Bone marrow (tissue), 2 donors: ENCODE measurements at places on chromosomes 3 and 15.

DNA sequence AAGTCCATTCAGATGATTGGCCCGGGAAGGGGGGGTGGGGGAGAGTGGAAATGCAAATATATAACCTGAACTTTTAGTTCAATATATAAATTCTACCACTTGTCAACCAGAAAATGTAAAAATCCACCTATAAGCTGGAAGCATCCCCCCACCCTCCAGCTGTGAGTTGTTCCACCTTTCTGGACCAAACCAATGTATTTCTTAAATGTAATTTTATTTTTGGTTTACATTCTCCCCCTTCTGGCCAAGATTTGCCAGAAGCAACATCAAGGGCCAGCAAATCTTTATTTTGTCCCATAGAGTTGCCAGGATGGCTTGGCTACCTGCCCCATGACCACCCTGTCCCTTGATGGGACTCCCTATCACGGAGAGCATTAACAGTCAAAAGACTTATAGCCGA, 545.7 kb downstream of the TBL1XR1 start:
- DNase-seq = no peak

- no peak for DNase-seq
Measured at GRCh38 chr15:67509918-67510317, 11.0 kb upstream of the C15orf61 start.

- no peak for DNase-seq
Measured at GRCh38 chr3:40470701-40471100, 6.2 kb upstream of the ZNF619 start.

- DNase-seq = no peak
Measured at GRCh38 chr3:101530686-101531047, 17.7 kb upstream of the SENP7 start.

DNA sequence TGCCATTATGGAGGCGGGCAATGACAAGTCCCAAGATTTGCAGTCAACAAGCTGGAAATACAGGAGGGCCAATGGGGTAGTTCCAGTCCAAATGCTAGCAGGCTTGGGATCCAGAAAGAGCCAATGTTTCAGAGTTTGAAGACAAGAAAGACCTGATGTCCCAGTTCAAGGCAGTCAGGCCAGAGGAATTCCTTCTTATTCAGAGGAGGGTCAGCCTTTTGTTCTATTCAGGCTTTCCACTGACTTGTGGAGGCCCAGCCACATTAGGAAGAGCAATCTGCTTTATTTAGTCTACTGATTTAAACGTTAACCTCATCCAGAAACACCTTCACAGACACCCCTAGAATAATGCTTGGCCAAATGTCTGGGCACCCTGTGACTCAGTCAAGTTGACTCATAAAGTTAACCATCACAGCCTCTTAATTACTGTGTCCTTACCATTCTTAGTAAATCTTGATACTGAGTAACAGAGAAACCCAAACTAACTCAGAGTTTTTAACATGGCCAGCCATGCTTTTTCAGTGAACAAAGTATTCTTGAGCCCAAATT, 50.9 kb upstream of the NPHP3 start:
- DNase-seq = no peak

- no peak for DNase-seq
Measured at GRCh38 chr3:33645060-33645647, 72.9 kb downstream of the CLASP2 start.

GRCh38 chr3:188365988-188366698, 212.2 kb downstream of the LPP start:
- no peak for DNase-seq

DNA sequence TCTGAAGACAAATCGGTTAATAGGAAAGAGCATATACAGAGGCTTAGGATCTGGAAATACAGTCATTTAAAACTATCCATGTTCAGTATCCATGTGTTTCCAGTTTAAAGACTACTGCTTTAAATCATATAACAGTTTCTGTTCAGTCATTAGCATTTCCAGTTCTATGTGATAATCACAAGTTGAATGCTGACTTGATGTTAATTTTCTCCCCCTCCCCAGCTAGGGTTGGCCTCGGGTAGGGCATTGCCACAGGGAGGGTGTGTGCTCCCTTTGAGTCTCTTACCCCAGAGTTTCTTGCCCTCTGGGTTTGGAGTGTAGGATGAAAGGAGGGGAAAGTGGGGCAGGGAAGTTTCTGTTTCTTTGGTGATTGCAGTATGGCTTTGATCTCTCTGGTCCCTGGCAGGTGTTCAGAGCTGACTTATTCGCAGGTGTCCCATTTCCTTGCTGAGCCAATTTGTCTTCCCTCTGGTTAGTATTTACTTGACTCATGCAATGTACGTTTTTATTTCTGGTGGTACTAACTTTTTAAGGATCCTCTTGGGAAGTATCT, 86.3 kb downstream of the SH3GL3 start:
- no peak for DNase-seq

DNA sequence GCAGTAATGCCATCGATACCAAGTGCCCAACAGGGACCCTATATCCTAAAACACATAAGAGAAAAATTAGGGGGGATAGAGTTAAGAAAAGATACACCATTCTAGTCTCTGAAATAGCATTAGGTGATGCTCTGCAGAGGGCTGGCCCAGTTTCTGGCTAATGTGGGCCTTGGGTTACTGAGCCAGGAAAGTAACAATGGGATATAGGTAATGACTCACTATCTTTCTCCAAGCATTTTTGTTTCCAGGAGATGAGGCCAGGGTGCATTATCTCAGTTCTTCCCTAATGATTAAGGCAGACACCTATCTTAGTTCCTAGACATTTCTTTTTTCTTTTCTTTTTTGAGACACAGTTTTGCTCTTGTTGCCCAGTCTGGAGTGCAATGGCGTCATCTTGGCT, 50.0 kb downstream of the PRKAR2A start:
- no peak for DNase-seq

DNA sequence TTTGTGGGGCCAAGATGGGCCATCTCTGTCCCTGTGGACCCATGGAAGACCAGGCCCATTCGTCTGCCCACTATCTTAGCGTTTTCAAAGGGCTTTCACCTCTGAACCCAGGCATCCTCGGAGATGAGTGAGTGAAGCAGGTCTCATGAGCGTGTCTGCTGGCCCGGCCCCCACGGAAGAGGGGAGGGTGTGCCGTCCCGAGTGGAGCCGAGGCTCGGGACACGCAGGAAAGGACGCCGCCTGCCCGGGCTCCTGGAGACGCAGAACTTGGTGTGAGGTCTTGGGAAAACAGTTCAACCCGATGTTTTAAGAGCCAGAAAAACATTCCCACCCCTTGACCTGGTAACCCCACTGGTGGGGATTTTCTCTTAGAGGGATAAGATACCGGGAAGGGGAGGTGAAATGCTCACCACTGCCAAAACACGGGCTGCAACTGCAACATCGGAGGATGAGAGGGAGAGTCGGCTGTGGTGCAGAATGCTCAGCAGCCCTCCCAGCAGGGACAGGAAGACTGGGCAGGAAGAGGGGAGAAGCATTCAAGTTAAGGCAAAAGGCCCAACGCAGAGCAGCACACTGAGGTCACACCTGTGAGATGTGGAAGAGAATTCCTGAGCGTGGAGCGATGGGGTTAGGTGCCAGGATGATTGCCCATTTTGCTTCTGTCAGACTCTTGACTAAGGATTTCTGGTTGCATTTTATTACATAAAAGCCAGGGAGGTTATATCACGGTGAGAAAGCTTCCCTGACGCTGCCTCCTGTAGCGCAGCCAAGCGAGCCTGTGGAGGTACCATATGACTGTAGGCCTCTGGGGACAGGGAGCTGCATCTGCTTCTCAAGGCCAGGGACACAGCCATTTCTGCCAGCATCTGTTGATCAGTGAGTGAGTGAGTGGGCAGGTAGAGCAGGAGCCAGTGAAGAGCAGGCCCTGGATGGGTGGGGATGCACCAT, 14.1 kb upstream of the STAB1 start:
- no peak for DNase-seq

- no peak for DNase-seq
Measured at GRCh38 chr15:59143281-59143680, 38.3 kb downstream of the CCNB2 start.

DNA sequence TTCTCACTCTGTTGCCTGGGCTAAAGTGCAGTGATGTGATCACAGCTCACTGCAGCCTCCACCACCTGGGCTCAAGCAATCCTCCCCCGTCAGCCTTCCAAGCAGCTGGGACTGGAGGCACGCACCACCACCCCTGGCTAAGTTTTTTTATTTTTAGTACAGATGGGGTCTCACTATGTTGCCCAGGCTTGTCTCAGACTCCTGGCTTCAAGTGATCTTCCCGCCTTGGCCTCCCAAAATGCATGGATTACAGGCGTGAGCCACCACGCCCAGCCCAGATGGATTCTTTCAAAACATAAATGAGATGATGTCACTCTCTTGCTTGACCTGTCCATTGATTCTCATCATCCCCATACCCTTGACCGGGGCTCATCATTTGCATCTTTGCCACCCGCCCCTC, 72.6 kb upstream of the SLC6A6 start:
- DNase-seq = no peak

- DNase-seq = no peak
Measured at GRCh38 chr3:195159814-195160165, 111.2 kb downstream of the XXYLT1 start.

- DNase-seq = no peak
Measured at GRCh38 chr3:159432682-159433340, 555.8 kb upstream of the IL12A start.

GRCh38 chr15:45551676-45552075, 29.1 kb upstream of the SLC30A4 start:
- DNase-seq = no peak

DNA sequence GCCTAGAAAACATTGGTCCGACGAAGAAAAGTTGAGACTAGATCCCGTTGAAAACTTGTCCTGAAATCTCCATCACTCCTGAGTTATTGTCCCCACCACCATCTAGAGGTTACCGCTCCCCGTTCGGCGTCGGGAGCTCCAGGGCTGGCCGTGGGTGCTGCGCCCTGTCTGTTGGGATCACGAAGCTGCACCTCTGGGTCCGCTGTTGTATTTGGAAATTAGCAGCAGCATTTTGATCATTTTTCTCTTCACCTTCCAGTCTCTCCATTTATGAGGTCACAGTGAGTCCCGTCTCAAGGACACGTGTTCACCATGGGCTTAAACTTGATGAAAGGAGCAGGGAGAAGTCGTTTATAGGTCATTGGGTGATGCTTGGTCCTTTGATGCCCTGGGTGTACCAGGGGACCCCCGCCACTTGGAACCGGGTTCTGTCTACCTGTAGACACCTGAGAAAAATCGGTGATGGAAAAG, 565 bp downstream of the MANF start:
- no peak for DNase-seq

DNA sequence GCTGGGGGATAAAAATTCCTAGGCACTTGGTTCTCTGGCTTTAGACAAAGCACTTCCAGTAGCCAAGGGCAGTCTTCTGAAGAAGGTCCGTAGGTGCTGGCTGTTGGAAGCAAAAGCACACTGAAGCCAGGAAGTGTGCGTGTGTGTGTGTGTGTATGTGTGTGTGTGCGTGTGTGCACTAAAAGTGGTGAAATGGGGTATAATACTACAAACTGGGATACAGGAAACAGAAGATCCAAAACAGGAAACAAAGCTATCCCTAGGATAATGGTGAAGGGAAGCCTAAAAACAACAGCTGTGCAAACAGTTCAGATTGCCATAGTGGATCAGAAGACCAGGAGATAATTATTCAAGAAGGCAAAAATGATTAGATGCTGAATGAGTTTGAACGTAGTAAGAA, 103.4 kb downstream of the IL20RB start:
- DNase-seq = peak; percentile 3

GRCh38 chr3:187227658-187228258, 30.5 kb downstream of the RTP1 start:
- DNase-seq = no peak

- DNase-seq = no peak
Measured at GRCh38 chr3:133670525-133670995, 8.8 kb upstream of the TOPBP1 start.

GRCh38 chr3:143795874-143796273, 52.4 kb downstream of the SLC9A9 start:
- DNase-seq = no peak

DNA sequence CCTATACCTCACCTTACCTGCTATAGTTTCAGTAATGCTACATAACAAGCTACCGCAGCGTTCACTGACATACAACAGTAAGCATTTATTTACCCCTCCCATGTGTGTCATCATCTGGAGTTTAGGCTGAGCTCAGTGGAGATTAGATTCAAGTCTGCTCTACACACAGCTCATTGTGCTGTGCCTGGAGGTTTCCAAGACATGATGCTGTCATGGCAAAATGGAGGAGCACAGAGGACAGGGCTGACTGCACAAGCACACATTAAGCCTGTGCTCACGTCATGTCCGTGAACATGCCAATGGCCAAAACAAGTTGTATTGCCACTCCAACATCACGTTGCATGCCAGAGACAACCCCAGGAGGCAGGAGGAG, 333.8 kb upstream of the TRIM42 start:
- DNase-seq = no peak

- no peak for DNase-seq
Measured at GRCh38 chr3:26590919-26591484, 31.6 kb upstream of the LRRC3B start.

DNA sequence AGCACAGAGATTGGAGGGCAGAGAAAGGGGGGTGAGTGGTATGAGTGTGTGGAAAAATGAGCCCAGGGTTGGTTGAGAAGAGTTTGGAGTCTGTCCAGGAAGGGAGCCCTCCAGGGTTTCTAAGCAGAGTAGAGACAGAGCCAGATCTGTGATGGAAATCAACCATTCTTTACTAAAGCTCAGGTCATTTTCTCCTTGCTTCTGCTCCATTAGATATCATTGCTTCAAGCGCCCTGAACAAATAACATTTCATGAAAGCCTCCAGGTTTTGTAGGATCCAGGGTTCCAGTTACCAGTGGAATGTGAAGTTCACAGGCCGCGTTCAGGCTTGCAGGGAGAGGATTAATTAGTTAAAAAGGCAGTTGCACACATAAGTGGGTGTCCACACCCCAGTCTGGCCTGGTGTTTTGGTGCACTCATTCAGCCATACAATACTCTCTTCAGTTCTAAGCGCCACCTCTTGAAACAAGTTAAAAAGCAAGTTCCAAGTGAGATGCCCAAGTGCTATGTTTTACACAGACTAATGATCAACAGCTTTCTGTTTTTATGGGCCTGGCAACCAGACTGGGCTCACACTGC, 16.4 kb upstream of the BOC start:
- no peak for DNase-seq

GRCh38 chr3:143313025-143313892, 193.7 kb downstream of the CHST2 start:
- DNase-seq = no peak

GRCh38 chr3:141407047-141407446, 38.7 kb downstream of the ZBTB38 start:
- no peak for DNase-seq
